ENCODE measurements at places on chromosomes 3 and 15.
A peak's percentile ranks its signal among the peaks of the same experiment; 100 is the strongest.

GRCh38 chr3:48685603-48686511 lies at the start of gene NCKIPSD:
NCKIPSD (minus strand) TSS chr3:48685915; CDS start chr3:48685807, 108 bp downstream.
- peak; percentile 96 for DNase-seq

- DNase-seq: no peak
Observed at GRCh38 chr3:22885574-22886341, 317.4 kb upstream of the UBE2E2 start.

DNA sequence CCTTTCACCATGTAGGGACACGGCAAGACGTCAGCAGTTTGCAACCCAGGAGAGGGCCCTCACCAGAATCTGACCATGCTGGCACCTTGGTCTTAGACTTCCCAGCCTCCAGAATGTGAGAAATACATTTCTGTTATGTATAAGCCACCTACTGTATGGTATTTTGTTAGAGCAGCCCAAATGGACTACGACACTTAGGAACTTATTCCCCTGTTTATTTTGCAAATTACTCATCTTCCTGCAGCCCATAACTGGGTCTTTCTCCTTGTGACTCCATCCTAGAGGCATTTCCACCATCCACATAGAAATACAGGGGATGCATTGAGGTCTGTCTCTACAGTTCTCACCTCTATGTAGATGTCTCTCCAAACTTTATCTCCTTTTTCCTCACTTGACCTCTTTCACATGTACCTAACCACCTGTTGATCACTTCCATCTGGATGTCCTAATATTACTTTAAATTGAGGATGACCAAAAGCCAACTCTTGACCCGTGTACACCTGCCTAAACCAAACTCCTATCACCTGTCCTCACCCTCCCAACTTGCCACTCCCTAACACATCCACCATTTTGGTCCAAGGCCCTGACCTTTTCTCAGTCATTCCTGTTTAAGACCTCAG lies 406.0 kb upstream of the WNT5A start:
- DNase-seq: no peak

GRCh38 chr15:38010395-38010794 lies 76.0 kb downstream of the TMCO5A start:
- DNase-seq: no peak

GRCh38 chr15:89652666-89653065 lies 2.6 kb downstream of the KIF7 start:
- DNase-seq: no peak

- no peak for DNase-seq
Observed at GRCh38 chr3:14145670-14146380, 21.0 kb downstream of the TMEM43 start.

DNA sequence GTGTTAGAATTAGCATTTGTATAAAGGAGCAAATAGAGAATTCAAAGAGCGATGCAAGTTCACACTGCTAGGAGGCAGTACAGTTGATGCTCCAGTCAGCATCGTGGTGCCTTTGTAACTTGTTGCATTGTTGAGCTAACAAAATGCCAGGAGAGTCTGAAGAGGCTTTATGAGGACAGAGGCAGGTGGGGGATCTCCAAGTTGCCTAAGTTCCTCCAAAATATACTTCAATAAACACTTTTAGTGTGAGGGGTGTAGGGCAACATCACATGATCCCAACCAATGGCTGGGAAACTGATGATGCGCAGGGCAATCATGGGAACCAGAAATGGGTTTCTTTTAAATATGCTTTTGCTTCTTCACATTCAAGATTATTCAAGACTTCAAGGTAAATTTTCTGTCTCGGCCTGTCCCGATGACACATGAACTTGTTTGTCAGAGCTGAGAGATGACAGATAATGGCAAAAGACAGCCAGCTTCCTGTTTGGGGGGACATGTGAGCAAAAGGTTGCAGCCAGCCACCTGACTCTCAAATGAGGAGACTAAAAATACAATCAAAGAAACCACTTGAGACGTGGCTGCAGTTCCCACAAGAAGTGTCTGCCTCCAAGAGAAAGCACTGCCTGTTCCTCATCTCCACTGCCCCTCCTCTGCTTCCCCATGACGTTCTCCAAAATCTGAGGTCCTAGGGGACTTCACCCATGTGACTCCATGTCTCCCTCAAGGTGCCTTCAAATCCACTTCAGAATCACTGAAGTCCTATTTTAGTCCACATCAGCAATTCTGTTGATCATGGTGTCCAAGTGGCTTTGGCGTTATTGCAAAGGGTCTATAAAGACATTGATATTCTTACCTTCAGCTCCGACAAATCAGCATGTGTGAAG lies 39.3 kb downstream of the KLHL6 start:
- no peak for DNase-seq

GRCh38 chr3:63937661-63938651 lies 25.8 kb upstream of the SCAANT1 start:
- no peak for DNase-seq

GRCh38 chr3:170057550-170057949 lies 19.8 kb downstream of the GPR160 start:
- no peak for DNase-seq

DNA sequence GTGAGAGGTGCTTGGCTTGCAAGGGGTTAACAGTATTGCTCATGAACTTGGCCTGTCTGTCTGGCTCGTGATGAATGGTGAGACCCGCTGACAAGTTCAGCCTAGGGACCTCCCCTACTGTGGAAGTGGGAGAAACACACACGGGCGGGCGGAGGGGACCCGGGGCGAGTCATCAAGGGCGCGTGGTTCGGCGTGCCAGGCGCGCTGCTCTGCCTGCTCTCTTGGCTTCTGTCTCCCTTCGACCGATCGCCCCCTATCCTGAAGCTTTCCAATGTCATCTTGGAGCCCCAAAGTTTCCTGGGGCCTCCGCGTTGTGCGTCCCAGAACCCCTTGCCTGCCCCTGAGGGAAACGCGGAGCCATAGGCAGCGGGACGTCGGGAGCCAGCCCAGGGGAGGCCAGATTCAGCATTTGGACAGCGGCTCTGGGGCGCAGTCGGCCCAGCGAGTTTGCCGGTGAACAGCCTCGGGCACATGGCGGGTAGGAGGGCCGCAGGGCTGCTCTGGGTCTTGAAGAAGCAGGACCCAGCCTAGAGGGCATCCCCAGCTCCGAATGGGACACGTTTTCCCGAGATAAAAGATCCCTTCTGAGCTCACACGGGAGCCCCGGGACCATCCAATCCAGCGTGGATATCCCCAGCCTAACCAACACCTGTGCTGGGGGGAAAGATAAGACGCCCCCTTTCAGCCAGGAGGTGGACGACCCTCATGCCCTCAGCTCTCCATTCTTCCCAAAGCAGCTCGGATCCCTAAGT lies 27.0 kb upstream of the POLG start:
- peak; percentile 94 for DNase-seq
